ENCODE measurements at places on chromosomes 1 and 21. TPM values are rescaled to one million over a fixed set of nuclear protein-coding genes. Genes with fewer than 3 reads are reported as not detected.

Gene DDAH1
- not detected for total RNA-seq

DNA sequence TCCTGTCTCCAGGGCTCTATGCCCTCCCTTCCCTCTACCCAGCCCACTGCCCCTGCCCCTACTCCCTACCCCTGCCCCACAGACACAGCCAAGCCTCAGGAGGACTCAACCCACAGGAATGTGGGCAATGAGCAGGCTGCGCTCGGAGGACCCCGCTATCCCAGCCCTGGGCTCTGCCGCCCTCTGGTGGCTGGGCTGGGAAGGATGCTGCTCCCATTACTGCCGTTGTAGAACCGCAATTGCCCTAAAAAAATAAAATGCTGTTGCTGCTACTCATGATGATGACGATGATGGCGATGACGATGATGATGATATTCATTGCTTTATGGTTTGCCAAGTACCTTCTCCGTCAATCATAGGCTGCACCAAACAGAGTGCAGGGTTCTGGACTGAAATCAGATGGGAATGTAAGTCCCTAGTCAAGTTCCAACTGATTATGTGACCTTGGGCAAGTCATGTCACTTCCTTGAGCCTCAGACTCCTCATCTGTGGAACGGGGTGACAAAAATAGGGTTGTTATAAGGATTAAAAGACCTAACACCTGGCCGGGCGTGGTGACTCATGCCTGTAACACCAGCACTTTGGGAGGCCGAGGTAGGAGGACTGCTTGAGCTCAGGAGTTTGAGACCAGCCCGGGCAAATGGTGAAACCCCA is 24.6 kb downstream of the ARHGEF19 start:
- peak; percentile 94 for DNase-seq

DNA sequence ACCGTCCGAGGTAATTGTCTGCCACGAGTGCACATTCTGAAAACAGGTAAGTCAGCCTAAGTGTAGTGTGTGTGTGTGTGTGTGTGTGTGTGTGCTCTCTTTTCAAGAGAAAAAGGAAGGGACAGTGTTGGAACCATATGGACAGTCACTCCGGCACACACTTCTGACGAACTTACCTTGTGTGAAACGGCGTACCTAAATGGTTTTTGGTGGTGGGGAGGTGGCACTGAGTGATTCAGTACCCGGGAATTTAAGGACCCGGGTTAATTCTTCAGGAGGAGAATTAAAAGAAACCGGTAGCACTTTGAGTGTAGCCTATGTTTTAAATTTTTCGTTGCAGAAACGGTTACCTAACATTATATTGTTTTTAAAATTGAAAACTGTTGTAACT is 286 bp downstream of the ODR4 start:
- no peak for DNase-seq

- DNase-seq, result no peak
Observed at GRCh38 chr1:29426701-29427279, 190.5 kb downstream of the PTPRU start.

- no peak for DNase-seq
Observed at GRCh38 chr1:14365301-14365988, 233.0 kb upstream of the KAZN start.

Measured in activated CD4-positive, alpha-beta T cell treated with anti-CD3 and anti-CD28 coated beads, Interleukin-2, amount 10 ng/mL, durations not matched to agents 24 days and 14 days (primary cell).